ENCODE measurements at places on chromosomes 13 and 19. TPM values are rescaled to one million over a fixed set of nuclear protein-coding genes. Genes with fewer than 3 reads are reported as not detected.

- H3K27me3 ChIP-seq, result no peaks in the 10 kb centered on the region
- H3K4me3 ChIP-seq, result no peak overlapping the region
- DNase-seq, result no peak
- no peak overlapping the region for H3K27ac ChIP-seq
Measured at GRCh38 chr13:91308299-91308698, 39.2 kb upstream of the MIR17HG start.

DNA sequence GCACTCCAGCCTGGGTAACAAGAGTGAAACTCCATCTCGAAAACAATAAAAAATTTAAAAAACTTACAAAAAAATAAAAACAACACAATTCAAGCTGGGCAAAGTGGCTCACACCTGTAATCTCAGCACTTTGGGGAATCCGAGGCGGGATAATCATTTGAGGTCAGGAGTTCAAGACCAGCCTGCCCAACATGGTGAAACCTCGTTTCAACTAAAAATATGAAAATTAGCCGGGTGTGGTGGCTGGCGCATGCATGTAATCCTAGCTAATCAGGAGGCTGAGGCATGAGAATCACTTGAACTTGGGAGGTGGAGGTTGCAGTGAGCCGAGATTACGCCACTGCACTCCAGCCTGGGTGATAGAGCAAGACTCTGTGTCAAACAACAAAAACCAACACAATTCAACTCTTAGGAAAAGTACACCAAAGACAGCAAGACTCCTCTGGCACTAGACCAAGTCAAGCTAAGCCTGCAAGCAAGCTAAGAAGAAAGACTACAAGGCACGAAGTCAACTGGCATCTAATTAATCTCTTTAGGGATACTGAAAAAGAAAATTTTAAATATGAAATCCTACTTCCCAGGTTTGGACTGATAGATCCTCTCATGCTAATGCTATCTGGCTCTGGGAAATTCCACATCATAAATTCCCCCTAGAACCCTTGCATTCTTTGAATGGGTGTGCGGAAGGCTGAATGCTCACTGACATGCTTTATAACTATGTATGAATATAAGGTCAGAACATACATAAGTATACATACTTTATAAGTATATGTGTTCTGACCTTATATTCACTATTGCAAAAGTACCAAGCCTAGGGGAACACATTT lies 7.9 kb downstream of the PBX4 start:
- DNase-seq, result no peak
- H3K36me3 ChIP-seq, result peaks cover 28% of the 10 kb centered on the region
- no peaks in the 10 kb centered on the region for H3K27me3 ChIP-seq
- H3K4me3 ChIP-seq, result no peak overlapping the region
- H3K4me1 ChIP-seq, result peaks cover 53% of the 10 kb centered on the region

- no peaks in the 10 kb centered on the region for H3K27me3 ChIP-seq
- H3K4me1 ChIP-seq, result peaks cover 19% of the 10 kb centered on the region
- H3K27ac ChIP-seq, result no peak overlapping the region
- H3K4me3 ChIP-seq, result peak overlapping the region; percentile 80
Measured at GRCh38 chr19:918481-919198, 1.5 kb downstream of the KISS1R start.

- H3K27me3 ChIP-seq, result no peaks in the 10 kb centered on the region
- peaks cover 37% of the 10 kb centered on the region for H3K36me3 ChIP-seq
- H3K4me1 ChIP-seq, result peaks cover 28% of the 10 kb centered on the region
- no peak overlapping the region for H3K4me3 ChIP-seq
Measured at GRCh38 chr13:27104606-27105005, 67.0 kb downstream of the USP12 start.

DNA sequence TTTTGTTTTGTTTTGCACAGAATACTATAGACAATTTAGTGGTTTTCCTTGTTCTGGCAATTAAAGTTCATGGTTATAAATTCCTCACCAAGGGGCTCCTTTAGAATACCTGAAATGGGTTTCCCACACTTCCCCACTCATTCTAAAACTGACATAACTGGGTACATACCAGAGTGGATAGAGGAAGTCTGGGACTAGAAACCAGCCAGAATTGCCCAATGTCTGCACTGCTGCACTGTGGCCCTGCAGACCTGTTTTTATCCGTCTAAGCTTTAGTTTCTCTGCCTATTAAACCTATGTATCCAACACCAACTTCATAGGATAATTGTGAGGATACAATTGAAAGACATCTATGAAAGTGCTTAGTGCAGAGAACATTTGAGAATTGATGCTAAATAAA lies 498.6 kb downstream of the KCTD12 start:
- no peak overlapping the region for H3K4me3 ChIP-seq
- H3K4me1 ChIP-seq, result no peaks in the 10 kb centered on the region
- no peaks in the 10 kb centered on the region for H3K27me3 ChIP-seq
- no peaks in the 10 kb centered on the region for H3K36me3 ChIP-seq

DNA sequence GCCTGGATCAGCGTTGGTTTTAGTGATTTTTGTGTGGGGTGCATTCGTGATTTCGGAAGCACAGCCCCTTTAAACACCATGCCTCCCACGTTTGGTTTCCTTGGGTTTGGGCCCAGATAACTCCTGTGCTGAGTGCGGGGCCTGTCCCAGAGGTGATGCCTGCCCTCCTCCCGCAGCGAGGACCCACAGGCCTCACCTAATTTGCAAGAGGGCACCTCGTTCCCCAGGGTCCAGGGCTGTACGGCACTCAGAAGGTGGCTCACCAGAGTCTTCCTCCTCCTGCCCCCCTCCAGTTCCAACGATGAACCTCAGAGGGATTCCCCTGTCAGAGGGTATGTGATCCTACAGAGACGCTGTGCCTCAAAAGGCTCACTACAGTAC lies 54.3 kb upstream of the SOX1 start:
- H3K27ac ChIP-seq, result no peak overlapping the region
- H3K27me3 ChIP-seq, result peaks cover 2% of the 10 kb centered on the region
- H3K4me1 ChIP-seq, result no peaks in the 10 kb centered on the region

DNA sequence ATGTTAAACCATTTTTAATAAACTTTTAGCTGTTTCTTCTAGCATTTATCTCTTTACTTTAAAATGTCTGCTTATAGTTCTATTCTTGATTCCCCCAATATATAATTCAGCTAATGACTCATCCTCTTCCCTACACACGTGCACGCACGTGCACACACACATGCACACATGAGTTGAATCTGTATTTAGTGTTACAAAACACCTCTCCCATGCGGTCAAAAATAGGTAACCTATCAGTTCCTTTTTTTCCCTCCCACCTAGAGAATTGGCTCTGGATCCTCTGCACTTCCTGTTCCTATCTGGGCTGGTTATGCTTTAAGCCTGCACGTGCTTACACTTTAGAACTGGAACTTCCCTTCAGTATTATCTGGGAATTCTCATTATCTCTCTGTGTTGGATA lies 144.1 kb downstream of the PAN3 start:
- no peaks in the 10 kb centered on the region for H3K27me3 ChIP-seq
- peaks cover 3% of the 10 kb centered on the region for H3K4me1 ChIP-seq
- DNase-seq, result no peak
- H3K36me3 ChIP-seq, result peaks cover 40% of the 10 kb centered on the region

- no peak for DNase-seq
- peaks cover 20% of the 10 kb centered on the region for H3K4me1 ChIP-seq
- H3K27ac ChIP-seq, result no peak overlapping the region
- H3K4me3 ChIP-seq, result no peak overlapping the region
Measured at GRCh38 chr19:3975637-3976087, 4.8 kb upstream of the DAPK3 start.

GRCh38 chr13:40456397-40456953 lies 210.0 kb downstream of the FOXO1 start:
- no peak overlapping the region for H3K4me3 ChIP-seq
- H3K27ac ChIP-seq, result no peak overlapping the region
- peaks cover 15% of the 10 kb centered on the region for H3K4me1 ChIP-seq
- H3K36me3 ChIP-seq, result no peaks in the 10 kb centered on the region
- no peaks in the 10 kb centered on the region for H3K27me3 ChIP-seq

- no peak for DNase-seq
- H3K27me3 ChIP-seq, result peaks cover 4% of the 10 kb centered on the region
- no peak overlapping the region for H3K27ac ChIP-seq
- H3K36me3 ChIP-seq, result peaks cover 7% of the 10 kb centered on the region
Measured at GRCh38 chr19:2729943-2730818, 9.0 kb upstream of the DIRAS1 start.

- H3K27ac ChIP-seq, result peak overlapping the region; percentile 74
- peak overlapping the region; percentile 89 for H3K4me3 ChIP-seq
- H3K36me3 ChIP-seq, result peaks cover 17% of the 10 kb centered on the region
- DNase-seq, result peak; percentile 62
- H3K27me3 ChIP-seq, result no peaks in the 10 kb centered on the region
Measured at GRCh38 chr19:42250666-42251531, 4.0 kb downstream of the ERF start.

GRCh38 chr13:63308549-63309165 lies 1893.0 kb upstream of the PCDH20 start:
- no peak overlapping the region for H3K4me3 ChIP-seq
- H3K27me3 ChIP-seq, result no peaks in the 10 kb centered on the region
- DNase-seq, result no peak
- H3K4me1 ChIP-seq, result no peaks in the 10 kb centered on the region

GRCh38 chr19:41226053-41226873 lies 7.2 kb downstream of the AXL start:
- peaks cover 24% of the 10 kb centered on the region for H3K4me1 ChIP-seq
- peaks cover 6% of the 10 kb centered on the region for H3K27me3 ChIP-seq
- no peaks in the 10 kb centered on the region for H3K36me3 ChIP-seq
- DNase-seq, result peak; percentile 70
- peak overlapping the region; percentile 74 for H3K4me3 ChIP-seq

The ETV2 gene
- 1.1 TPM for total RNA-seq

The PLK5 gene
- not detected for total RNA-seq

The LILRA1 gene
- total RNA-seq, result not detected

The OR7A5 gene
- total RNA-seq, result not detected

The CD22 gene
- 3.5 TPM for total RNA-seq

The IFI30 gene
- total RNA-seq, result 29.5 TPM

All from activated CD4-positive, alpha-beta T cell treated with anti-CD3 and anti-CD28 coated beads for 36 hours (primary cell).